Stimulated activated CD8-positive, alpha-beta memory T cell treated with anti-CD3 and anti-CD28 coated beads, Interleukin-2, amount 100 ng/mL, for 1 hour (primary cell): ENCODE measurements at places on chromosomes 6 and 20.

GRCh38 chr20:63027922-63028389, 21.2 kb upstream of the BHLHE23 start:
- no peak for DNase-seq

GRCh38 chr6:12992770-12993169, 276.2 kb downstream of the PHACTR1 start:
- no peak for DNase-seq

- no peak for DNase-seq
These were observed 27.3 kb downstream of the MANBAL start for GRCh38 chr20:37316775-37317170.

DNA sequence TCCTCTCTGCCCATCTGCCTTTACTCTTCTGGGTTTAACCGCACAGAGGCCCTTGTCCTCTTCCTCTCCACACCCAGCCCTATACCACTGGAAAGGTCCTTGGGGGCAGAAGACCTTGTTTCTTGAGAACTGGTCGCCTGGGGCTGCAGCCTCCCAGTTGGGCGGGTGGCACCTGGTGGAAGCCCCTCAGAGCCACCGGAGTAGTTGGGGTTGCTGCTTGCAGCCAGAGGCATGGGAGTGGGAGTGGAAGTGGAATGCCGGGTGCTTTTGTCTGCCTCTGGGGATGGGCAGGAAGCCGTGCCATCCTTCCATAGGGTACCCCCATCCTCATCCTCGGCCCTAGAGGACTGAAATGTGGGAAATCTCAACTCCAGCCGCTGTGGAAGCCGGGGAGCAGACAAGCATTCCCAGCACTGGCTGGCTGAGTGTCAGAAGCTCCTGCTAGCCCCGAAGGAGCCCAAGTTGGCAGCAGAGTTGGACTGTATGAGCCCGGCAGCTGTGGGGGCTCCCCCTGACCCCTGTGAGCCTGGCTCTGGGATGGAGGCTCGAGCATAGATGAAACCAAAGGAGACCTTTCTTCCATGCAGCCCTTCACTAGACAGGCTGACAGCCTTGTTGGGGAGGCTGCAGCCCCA, 1.2 kb downstream of the VSTM2L start:
- no peak for DNase-seq

GRCh38 chr20:35876033-35876320, 78.3 kb downstream of the SCAND1 start:
- DNase-seq: no peak

GRCh38 chr20:14012671-14013070, 17.4 kb downstream of the MACROD2 start:
- DNase-seq: no peak

DNA sequence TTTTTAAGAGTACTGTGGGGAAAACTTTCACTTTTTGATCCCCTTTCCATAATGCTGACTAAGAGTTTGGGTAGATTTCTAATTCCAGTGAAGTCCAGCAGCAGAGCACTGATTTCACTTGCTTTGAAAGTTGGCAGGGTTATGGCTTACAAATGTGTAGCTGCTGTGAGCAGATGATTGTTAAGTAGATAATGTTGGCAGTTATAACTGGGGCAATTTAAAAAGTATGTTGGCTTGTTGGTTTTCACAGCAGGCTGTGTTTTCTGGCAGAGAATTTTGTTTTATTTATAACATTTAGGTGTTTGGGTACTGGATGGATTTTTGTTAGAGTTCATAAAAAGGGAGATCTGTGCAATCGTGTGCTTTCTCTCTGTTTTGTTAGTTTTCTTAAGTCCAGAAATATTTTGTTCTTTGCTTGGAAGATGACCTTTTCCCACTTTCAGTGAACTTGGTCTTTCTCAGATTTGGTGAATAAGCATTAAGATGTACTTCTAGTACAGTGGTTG, 31.4 kb downstream of the AFDN start:
- no peak for DNase-seq

GRCh38 chr20:32501709-32502108, 83.4 kb downstream of the NOL4L start:
- no peak for DNase-seq

GRCh38 chr6:21856456-21856825, 262.9 kb downstream of the SOX4 start:
- DNase-seq: no peak

GRCh38 chr6:31900917-31901414, 920 bp downstream of the ZBTB12 start:
- DNase-seq: no peak

- no peak for DNase-seq
These were observed 18.6 kb downstream of the ADGRF5 start for GRCh38 chr6:46903175-46903574.

DNA sequence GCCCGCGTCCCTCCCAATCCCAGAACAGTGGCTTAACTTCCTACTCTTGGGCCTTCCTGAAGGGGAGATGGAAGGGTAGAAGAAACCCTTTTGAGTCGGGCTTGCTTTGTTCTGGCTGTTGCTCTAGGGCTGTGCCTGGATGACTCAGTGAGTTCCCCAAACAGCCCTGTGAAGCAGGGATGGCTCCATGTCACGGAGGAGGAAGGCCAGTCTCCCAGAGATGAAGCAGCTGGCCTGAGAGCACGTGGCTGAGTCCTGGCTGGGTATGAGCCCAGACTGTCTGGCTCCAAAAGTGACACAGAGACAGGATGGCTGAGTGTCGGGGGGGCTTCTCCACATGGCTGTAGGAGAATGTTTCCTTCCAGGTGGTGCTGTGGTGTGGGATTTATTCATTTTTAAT, 4.6 kb downstream of the SYTL3 start:
- no peak for DNase-seq

DNA sequence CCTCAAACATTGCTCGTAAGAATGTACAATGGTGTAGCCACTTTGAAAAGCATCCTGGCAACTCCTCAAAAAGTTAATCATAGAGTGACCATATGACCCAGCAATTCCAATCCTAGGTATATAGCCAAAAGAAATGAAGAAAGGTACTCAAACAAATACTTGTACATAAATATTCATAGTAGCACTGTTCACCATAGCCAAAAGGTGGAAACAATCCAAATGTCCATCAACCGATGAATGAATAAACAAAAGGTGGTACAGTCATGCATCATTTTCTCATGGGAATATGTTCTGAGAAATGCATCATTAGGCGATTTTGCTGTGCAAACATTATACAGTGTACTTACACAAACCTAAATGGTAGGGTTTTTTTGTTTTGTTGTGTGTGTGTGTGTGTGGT, 74.4 kb upstream of the TBC1D7 start:
- no peak for DNase-seq

DNA sequence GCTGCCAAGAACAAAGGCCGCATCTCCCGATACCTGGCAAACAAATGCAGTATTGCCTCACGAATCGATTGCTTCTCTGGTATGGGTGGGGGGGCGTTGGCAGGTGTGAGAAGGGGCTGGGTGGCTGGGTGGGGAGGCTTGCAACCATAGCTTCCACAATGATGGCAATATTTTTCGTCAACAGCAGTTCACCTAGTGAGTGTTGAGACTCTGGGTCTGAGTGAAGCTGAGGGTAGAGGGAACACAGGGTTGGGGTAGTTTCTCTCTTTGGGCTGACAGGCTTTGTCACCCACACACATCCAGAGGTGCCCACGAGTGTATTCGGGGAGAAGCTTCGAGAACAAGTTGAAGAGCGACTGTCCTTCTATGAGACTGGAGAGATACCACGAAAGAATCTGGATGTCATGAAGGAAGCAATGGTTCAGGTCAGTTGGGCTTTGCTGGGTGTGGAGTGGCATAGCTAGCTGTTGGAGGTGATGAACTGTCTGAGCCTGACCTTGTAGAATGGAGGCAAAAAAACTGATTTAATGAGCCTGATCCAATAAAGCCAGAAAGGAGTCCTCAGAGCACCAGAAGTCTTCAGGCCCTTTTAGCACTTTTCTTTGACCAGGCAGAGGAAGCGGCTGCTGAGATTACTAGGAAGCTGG, 4.2 kb downstream of the NOP56 start:
- no peak for DNase-seq

- no peak for DNase-seq
These were observed 405.3 kb downstream of the MAFB start for GRCh38 chr20:40283689-40284088.

- DNase-seq: no peak
These were observed 10.7 kb downstream of the RIMS4 start for GRCh38 chr20:44799691-44800090.

GRCh38 chr6:14380901-14381828, 263.6 kb downstream of the CD83 start:
- no peak for DNase-seq

GRCh38 chr6:80566361-80566760, 459.9 kb downstream of the BCKDHB start:
- no peak for DNase-seq
